ENCODE measurements at places on chromosomes 4 and X.
A peak's percentile ranks its signal among the peaks of the same experiment; 100 is the strongest.

- DNase-seq: no peak
Observed at GRCh38 chr4:151192556-151193235, 84.3 kb upstream of the PRSS48 start.

DNA sequence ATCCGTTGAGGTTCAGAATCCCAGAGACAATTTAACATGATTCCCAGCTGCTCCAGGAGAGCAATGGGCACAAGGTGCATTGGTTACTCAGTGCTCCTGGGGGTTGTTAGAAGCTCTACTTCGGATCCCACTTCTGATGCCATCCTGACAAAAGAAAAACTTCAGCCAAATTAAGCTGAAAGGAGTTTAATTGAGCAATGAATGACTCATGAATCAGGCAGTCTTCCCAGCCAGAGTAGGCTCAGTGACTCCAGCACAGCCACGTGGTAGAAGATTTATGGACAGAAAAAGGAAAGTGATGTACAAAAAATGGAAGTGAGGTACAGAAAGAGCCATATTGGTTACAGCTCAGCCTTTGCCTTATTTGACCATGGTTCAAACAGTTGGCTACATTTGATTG is 95.7 kb downstream of the PWWP3B start:
- DNase-seq: no peak

- no peak for DNase-seq
Observed at GRCh38 chr4:76494243-76494642, 59.2 kb downstream of the SHROOM3 start.

DNA sequence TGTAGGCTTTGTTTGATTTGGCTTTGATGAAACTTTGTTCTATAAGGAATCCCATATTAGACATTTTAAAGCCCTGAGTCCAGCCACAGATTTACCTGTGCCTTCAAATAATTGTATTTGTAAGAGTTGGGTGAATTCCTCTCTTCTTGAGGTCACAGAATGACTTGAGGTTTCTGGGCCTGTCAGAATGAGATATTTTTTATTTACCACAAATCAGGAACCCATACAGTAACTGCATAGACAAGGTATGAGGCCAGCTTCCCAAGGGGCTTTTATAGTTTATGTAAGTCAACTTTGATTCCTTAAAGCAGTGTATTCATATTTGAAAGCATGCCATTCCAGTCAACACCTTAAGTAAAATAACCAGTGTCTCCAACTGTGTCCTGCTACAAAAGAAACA is 29.1 kb upstream of the CXCL3 start:
- no peak for DNase-seq

DNA sequence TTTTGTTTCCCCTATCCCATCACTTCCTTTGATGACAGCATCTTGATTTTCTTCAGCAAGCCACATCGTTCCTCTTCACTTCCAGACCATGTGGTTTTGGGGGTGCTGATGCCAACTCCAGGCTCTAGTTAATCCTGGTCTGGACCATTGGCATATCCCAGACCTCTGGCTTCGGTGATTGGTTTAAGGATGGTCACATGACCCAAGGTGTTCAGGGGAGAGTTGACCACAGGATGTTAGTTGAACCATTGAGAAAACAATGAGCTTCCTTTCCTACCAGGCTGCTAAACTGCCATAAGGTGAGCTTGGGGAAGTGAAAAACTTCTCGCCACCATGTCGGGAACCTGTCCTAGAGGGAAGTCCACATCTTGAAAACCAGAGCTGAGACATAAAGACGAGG is 60.9 kb upstream of the TLR3 start:
- DNase-seq: no peak

DNA sequence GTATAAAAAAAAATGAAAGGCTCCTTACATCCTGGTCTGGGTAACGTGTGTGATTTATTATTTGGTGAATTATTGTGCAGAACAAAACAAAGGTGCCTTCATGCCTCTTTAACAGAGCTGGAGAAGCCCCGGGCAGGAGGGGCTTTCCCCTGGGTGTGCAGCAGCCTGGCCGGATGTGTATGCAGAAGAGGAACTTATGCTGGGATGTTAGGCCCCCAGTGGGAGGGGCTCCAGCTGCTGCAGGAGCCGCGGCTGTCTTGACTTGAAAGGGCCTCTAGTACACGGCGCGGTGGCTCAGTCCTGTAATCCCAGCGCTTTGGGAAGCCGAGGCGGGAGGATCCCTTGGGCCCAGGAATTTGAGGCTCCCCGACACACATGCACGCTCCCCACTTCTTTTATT is 16.0 kb downstream of the CCNQ start:
- peak; percentile 58 for DNase-seq

GRCh38 chrX:40514376-40514775 is 66.4 kb upstream of the ATP6AP2 start:
- no peak for DNase-seq

GRCh38 chr4:128332081-128332480 is 44.5 kb upstream of the PGRMC2 start:
- DNase-seq: no peak

- no peak for DNase-seq
Observed at GRCh38 chrX:83511208-83511607, 3.1 kb downstream of the POU3F4 start.

GRCh38 chrX:39670281-39670680 is 427.5 kb downstream of the BCOR start:
- DNase-seq: no peak

GRCh38 chr4:80767944-80768343 is 262.6 kb upstream of the BMP3 start:
- no peak for DNase-seq

- DNase-seq: no peak
Observed at GRCh38 chr4:136337216-136337615, 1195.1 kb downstream of the PCDH18 start.

DNA sequence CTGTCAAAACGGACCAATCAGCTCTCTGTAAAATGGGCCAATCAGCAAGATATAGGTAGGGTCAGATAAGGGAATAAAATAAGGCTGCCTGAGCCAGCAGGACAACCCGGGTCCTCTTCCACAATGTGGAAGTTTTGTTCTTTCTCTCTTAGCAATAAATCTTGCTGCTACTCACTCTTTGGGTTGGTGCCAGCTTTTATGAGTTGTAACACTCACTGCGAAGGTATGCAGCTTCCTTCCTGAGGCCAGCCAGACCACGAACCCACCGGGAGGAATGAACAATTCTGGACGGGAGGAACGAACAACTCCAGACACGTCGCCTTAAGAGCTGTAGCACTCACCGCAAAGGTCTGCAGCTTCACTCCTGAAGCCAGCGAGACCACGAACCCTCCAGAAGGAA is 287.8 kb downstream of the RAPGEF2 start:
- no peak for DNase-seq

- no peak for DNase-seq
Observed at GRCh38 chrX:97030463-97030862, 146.8 kb downstream of the RPA4 start.
